ENCODE measurements at places on chromosomes 3 and 15.

DNA sequence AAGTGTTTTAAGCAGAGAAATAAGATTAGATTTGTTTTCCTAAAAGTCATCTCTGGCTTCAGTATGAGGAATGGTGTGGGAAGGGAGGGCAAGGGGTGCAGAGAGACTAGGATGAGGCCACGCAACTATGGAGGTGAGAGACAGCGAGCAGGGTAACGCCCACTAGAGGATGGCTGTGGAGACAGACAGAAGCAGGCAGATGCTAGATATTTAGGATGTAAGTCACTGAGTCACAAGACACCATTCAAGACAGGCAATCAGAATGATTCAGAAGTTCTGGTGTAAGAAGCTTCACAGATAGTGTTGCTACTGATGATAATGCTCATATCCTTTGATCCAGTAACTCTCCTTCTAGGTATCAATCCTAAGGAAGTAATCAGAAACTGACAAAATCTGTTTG is 19.1 kb downstream of the HSPBAP1 start:
- no peak for DNase-seq

GRCh38 chr3:196641333-196642054 is 2.0 kb downstream of the NRROS start:
- DNase-seq: no peak

- DNase-seq: peak; percentile 25
These were observed 101.2 kb downstream of the NFKBIZ start for GRCh38 chr3:101950510-101950909.

DNA sequence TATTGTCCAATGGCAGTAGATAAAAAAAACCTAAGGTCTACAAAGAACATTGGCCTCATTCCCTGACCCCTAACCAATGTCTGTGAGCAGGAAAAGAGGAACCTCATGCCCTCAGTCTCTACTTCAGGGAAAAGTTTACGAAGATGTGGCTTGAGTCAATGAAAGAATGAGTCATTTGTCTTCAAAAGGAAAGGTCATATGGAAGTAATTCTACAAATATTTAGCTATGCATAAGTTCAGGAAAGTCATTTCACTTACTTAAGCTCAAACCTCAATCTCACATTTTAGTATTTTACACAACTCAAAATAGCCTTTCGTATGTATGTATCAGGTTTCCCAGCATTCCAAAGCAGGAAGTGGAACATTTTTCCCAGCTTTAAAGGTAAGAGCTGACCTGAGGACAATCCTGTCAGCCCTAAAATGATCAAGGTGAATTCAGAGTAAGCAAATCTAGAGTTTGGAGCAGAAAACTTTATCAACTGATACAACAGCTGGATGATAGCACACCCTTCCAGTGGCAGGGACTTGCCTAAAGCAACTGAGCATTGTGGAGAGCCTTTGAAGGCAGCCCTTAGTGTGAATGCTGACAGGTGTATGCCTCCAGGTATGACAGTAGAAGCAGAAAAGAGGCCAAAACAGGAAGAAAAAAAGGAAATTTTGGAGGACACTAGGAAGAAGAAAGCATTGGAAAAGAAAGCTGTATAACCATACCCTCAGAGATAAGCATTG is 53.9 kb upstream of the ACKR4 start:
- DNase-seq: no peak

DNA sequence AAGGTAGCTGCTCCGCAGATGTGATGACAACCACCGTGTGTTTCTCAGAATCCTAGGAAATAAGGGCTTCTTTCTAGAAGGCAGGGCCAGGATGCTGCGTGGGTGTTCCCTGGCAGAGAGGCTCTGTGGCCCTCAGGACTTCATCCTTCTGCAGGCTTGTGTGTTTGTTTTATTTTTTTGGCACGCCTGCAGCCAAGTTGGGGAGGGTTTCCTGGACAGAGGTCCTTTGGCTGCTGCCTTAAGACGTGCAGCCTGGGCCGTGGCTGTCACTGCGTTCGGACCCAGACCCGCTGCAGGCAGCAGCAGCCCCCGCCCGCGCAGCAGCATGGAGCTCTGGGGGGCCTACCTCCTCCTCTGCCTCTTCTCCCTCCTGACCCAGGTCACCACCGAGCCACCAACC is at the start of gene CLEC3B:
Gene CLEC3B (plus strand): TSS at position 266 of the 400 bp plus-strand sequence. CDS start 60 bp downstream, at position 326.
- no peak for DNase-seq

DNA sequence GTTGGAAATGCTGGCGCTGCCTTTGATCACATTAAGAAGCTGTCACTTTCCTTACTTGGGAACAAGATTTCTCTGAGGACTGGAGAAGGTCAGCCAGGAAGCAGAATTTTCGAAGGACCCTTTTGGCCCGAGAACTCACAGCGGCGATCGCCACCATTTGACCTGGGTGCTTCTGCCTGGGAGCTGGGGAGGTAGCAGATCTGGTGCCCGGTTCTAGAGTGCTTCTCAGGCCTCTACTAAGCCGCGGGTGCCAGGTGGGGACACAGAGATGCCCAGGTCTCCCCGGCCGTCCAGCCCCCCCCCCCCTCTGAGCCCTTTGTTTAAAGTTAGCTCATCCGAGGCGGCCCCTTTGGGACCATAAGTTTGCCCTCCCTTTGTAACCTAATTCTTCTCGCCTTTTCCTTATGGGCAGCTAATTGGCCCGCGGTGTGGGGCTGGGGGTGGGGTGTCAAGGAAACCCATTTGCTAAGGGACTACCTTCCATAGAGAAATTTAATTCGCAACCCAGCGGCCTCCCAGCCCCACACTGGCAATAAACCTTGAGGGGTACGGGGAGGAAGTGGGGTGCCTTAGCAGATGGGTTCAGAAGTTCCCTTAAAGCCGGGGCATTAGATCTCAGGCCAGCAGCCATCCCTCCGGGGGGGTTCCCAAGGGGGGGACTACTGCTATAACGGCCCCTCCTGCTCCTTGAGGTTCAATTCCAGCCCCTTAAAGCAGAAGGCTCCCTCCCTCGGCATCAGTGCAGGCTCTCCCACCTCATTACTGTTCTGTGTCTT is 1.9 kb downstream of the GATA2 start:
- DNase-seq: no peak

DNA sequence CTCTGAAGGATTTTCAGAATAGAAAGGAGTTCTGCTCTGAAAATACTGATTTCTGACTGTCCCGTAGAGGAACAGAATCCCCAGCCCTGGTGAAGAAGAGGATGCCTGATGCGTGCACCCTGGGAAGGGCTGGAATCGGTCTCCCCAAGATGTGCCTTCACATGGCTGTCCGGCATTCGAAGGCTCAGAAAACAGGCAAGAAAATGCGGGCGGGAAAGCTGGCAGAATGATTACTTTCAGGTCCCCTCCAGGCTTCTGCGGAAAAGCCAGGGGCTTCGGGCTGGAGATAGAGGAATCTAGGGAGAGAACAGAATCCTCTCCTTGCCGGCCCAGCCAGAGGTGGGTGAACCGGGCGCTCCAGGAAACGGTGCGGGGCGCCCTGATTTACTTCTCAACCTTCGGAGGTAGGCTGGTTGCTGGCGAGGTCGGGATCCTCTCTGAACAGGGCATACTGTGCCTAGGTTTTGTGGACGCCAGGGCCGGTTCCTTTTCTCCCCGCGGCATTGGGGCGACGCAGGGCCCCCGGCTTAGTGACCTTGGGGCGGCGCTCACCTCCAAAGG is 2.5 kb downstream of the FOXL2NB start:
- DNase-seq: no peak

DNA sequence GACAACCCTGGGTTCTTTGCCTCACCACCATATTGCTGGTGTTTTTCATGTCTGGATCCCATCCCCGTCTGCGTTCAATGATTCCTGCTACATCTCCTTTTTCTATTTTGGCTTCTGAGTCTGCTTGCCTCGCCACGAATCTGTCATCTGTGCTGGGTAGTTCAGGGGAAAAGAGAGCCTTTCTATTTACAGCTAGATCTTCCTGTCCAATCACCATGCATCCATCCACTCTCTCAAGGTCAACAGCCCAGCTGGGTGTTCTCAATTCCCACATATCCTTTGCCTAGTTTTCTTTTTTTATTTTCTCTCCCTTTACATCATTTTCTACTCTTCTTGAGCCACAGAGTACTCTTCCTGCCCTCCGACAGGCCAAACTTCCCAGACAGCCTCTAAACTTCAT is 104.8 kb upstream of the RAD18 start:
- DNase-seq: no peak

DNA sequence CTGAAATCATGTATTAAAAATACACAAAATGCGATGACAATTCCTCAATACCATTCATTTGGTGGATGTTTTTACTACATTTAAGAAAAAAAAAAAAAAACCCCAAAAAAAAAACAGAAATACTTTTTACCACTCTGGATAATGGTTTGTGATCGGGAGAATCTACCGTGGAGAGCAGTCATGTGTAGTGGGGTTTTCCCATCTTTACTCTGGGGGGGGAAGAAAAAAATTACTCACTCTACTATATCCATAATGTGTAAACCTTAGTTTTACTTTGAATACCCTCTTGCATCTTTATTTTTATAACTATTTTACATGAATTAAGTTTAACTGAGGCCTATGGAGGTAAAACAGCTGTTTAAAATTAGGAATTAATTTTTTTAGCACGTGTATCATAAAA is 83.3 kb downstream of the ANKRD28 start:
- no peak for DNase-seq

- no peak for DNase-seq
These were observed 11.5 kb downstream of the CLRN1 start for GRCh38 chr3:150960708-150961684.

DNA sequence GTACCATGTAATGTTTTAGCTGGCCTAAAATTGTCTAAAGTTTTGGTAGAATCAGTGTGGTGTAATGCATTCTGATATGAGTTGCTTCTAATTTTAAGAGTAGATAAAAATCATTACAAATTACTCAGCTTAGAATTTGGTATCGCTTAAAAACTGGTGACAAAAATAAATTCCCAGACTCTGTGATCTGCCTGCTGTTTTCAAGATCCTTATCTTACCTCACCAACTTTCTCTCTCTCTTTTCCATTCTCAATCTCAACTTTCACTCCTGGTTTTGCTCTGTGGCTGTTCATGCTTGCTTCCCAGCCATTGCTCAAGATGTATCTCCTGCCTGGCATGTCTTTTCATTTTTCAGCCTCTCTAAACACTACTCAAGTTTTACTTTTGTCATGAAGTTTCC is 45.7 kb downstream of the TCF12 start:
- no peak for DNase-seq

- no peak for DNase-seq
These were observed 421.0 kb upstream of the ZNF717 start for GRCh38 chr3:76206346-76206745.

- DNase-seq: no peak
These were observed 76.7 kb downstream of the AAGAB start for GRCh38 chr15:67177752-67178151.

DNA sequence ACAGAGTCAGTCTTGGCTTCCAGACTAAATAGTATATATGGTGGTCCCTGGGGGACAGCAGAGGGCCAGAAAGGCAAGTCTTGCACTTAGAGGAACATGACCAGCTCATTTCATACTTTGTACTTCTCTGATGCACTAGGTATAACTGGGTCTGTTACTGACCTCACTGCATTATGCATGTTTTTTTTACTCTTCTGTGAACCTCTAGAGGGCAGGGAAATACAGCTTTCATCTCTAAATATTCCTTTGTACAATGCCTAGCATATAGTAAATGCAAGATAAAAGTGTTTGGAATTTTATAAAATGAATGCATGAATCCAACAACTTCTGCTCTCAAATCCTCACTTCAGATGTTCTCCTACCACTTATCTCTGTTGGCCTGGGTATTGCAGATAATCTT is 23.4 kb upstream of the ARL14 start:
- no peak for DNase-seq

DNA sequence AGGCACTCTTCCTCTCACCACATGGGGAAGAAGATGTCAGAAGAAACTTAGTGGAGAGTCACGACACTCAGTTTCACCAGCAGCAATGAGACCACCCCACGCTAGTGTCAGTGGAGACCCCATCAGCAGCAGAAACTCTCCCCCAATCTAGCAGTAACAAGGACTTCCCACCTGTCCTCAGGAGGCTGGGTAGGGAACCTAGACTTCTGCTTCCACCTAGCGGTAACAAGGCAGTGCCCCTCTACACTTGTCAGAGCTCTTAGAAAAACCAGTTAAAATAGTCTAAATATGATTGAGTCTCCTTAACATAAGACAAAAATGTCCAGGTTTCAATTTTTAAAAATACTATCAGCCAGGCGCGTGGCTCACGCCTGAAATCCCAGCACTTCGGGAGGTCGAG is 57.3 kb downstream of the TRAT1 start:
- DNase-seq: no peak

- DNase-seq: peak; percentile 28
These were observed 448 bp downstream of the PLXNB1 start for GRCh38 chr3:48429317-48429959.

GRCh38 chr3:194224471-194225417 is 88.8 kb downstream of the HES1 start:
- no peak for DNase-seq

GRCh38 chr15:59936741-59937140 is 67.4 kb upstream of the FOXB1 start:
- DNase-seq: no peak

- DNase-seq: no peak
These were observed 45.2 kb downstream of the RARB start for GRCh38 chr3:25473246-25473645.

DNA sequence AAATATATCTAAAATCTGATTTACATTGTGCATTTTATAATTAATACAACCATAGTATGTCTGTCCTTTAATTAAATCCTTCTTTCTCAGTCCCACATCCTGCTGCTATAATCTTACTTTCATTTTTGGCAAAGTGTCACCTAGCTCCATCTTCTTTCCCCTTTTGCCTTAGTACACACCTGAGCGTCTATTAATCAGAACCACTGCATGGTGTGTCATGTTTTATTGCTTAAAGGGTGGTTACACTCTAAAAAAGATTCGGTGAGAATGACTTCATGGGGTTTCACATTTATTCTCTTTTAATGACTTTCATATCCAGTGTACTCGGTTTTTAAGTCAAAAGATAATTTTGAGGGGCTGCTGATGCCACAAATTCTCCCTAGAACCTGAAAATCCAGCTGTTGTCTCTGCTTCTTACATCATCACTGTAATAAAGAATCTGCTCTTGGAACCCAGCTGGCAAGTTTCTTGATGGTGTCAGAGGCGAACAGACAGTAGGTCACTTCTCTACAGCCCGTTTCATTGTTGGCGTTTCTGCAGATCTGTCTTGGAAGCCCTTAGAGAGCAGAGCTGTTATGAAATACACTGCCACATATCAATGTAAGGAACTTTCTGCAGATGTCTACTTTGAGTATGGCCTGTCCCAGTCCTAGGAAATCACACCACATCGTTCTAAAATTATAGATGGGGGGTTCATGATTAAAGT is 99.7 kb downstream of the TIGIT start:
- DNase-seq: no peak

- no peak for DNase-seq
These were observed 374.2 kb upstream of the BCHE start for GRCh38 chr3:166211451-166211850.

DNA sequence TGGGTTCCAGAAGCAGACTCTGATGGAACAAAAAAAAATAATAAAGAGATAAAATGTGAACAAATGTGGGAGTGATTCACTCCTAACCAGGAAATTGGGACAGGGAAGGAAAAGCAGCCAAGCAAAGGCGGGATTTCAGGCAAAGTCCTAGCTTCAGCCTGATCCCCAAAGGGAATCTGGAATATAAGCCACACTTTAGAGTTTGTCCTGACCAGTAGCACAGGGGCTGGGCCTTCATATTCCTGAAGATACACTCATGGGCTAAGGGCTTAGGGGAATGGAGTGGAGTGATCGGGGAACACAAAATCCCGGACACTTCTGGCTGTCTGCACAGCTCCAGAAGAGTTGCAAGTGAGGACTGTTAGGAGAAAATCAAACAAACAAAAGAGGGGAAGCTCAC is 135.0 kb upstream of the COL8A1 start:
- no peak for DNase-seq

- no peak for DNase-seq
These were observed 406.7 kb upstream of the NR2F2 start for GRCh38 chr15:95923792-95924191.
